ENCODE measurements at places on chromosomes 16 and 17. TPM values are rescaled to one million over a fixed set of nuclear protein-coding genes. Genes with fewer than 3 reads are reported as not detected.

DNA sequence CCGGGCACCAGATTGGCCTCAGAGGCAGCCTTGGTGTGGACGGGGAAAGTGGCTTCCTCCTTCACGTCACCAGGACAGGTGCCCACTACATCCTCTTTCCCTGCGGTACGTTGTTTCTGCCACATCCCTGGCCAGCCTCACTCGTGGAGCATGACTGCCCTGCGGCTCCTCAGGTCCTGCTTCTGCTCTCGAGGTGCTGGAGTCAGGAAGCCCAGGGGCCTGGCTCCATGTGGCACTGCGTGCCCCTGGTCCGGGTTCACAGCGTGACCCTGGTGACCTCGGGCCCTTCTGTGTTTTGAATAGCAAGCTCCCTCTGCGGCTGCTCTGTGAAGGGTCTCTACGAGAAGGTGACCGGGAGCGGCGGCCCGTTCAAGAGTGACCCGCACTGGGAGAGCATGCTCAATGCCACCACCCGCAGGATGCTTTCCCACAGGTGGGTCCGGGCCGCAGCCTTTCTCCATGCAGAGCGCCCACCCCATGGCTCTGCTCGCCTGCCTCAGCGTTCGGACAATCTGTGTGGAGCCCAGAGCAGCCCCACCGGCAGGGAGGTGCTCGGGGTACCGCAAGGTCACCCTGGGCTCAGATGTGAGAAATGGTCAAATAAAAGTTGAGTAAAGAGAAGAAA, 13.5 kb downstream of the RGS11 start:
- DNase-seq, result no peak

DNA sequence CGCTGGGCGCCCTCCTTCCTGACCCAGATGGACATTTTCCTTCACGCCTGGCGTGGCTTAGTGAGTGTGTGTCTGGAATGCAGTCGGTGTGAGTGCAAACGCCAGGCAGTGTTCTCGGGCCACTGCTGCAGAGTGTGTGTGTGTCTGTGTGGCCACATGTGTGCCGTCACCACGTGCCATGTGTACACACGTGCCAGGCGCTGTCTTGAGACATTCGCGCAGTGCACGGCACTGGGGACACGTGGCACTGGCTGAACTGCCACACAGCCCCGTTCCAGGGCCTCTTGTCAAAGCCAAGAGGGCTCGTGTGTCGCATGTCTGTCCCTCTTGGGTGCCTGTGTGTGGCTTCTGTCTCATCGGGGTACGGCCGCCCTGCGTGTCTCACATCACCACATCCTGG, 28.8 kb downstream of the MAPK8IP3 start:
- DNase-seq, result no peak

The ATPAF2 gene
- total RNA-seq, result 17.0 TPM

DNA sequence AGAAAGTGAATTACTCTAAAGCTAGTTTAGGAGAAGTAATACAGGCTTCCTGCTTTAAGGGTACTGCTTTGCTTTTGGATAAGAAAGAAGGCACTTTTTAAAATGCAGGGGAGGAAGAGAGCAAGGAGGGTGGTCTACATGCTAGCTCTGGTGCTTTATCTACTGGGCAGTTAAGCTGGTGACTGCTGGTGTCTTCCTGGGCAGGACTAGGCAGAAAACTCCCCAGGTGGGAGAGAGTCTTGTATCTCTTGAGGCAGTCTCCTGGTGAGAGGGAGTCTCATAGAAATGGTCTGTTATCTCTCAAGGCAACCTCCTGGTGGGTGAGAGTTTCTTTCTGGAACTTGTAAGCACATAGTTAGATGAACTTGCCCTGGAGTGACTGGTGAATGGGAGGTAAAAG, 953.9 kb upstream of the GOT2 start:
- no peak for DNase-seq

DNA sequence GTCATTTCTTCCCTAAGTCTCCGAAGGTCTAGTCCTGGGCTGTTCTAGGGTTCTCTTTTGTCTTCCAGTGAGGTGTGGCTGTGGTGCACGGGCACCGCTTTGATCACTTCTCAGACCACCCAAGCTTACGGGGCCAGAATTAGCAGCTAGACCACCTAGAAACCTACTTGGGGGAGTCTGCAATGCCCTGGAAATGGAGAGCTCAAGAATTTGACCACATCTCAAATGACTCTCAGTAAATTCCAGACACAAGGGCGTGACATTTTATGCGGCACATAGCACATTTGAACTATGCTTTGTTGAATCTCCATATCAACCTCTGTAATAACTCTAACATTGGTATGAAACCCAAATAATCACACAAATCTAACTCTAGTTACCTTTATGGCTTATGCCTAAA, 24.9 kb downstream of the TRIM16 start:
- no peak for DNase-seq

DNA sequence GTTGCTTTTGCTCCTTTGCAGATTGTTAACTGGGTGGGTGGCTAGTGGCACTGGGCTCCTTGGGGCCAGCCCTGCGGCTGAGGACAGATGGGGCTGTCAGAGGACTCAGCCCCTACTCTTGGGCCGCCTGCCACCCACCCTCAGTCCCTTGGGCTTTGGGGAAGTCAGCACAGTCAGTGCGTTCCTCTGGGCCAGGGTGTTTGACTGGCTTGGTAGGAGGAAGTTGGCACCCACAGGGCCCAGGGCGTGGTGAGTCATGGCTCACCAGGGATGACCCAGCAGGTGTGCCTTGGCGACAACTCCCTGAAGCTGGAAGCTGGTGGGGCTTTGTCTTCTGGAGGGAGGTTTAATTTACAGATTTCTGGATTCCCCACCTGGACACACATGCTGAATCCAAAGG, 32.4 kb downstream of the HAPSTR1 start:
- no peak for DNase-seq

DNA sequence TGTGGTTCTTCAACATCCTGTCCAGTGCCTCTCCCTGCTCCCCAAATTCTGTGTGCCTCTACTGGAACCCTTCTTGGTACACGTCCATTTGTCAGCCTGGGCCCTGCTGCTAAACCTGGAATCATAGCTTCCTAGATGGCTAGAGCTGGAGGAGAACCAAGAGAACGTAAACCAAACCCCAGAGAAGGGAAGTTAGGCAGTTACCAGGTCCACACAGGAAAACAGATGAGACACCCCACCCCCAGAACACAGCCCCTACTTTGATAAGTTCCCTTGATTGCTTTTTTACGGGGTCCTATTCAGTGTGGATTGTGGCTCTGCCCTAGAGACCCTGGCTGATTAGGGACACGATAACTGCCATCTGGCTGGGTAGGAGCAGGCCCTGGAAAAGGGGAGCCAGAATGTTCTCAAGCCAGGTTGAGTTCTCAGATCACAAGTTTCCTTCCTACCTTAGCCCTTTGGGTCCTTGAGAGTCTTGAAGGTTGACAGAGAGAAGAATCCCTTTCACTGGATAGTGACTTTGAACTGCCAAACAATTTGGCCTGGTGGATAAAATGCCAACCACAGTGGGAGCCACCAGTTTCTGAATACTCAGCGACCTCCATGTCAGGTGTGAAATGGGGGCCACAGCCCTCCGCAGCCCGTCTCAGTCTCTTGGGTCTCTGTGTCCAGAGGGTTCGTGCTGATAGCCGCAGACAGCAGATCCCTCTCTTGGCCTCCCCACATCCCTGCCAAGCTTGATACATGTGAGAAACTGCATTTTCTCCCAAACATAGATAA, 7.9 kb downstream of the TBX4 start:
- no peak for DNase-seq

DNA sequence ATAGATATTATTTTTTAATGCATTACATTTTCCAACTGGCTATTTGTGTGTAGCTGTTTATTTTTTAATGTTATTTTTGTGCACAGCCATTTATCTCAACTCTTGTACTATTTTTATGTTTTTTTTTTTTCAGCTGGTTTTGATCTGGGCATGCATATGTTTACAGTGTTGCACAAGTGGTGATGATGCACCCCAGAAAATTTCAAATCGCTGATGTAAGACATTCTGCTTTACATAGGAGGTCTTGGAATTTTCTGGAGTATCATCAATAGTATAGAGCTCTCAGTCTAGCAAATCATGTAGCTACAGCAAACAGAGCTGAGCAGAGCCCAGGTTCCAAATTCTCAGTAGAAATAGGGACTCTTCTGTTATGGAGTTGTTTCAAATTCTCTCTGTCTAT, 30.2 kb downstream of the CACNG5 start:
- DNase-seq, result peak; percentile 44

The OR4D1 gene
- not detected for total RNA-seq

The ORC6 gene
- total RNA-seq, result 13.3 TPM

The ITGAE gene
- total RNA-seq, result 23.3 TPM

GRCh38 chr16:6548507-6548906, 784.1 kb upstream of the RBFOX1 start:
- no peak for DNase-seq

The NRN1L gene
- not detected for total RNA-seq

The PLA2G10 gene
- not detected for total RNA-seq

DNA sequence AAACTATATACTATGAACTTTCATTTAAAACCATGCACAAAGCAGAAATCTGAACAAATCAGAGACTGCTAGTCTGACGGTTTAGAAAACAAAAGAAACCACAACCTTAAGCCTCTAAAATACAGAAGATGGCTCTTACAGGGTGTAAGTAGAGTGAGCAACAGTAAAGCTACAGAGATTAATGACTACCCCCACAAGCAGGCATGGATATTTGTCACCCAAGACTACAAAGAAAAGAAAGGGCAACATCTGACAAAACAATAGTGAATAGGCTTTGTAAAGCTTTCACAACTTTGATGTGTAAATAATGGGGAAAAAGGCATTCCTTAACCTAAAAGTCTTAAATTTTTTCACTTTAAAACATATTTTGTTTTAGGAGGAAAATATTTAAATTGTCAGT, 75.0 kb downstream of the SPAG9 start:
- DNase-seq, result peak; percentile 43

The RHBDF1 gene
- total RNA-seq, result 61.7 TPM

DNA sequence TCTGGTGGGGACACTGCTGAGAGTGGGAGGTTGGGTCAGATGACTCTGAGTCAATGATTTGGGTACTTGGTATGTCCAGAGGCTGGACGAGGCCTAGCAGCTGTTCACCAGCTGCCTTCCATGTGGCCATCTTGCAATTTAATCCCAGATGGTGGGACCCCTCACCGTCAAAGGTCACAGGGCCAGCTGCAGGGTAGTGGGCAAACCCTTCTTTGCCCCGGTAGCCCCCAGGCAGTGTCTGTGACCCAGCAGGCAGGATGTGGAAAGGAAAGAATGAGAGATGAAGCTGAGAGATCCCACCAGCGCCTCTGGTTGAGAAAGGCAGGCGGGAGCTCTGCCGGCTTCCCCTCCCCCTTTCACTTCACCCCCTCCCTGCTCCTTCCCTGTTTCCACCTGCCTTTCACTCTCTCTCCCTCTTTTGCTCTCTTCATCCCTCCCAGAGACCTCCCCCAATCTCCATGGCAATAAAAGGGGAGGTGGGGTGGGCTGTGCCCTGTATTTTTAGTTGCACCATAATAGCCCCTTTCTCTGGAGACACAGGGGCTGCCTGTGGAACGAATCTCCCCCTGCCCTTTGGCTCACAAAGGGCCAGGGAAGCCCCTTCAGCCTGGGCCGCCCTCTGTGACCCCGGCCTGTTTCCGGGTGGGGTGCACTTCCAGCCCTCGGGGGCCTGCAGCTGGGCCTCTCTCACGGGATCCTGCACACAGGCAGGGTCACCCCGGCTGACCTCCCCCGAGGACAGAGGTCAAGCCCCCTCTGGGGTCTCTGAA, 20.2 kb downstream of the CDK5RAP3 start:
- DNase-seq, result peak; percentile 23

GRCh38 chr17:11369575-11369974, 128.6 kb downstream of the SHISA6 start:
- no peak for DNase-seq

- DNase-seq, result peak; percentile 64
Observed at GRCh38 chr17:74601944-74602572, 10.0 kb upstream of the CD300LD start.

- no peak for DNase-seq
Observed at GRCh38 chr16:70257391-70257790, 5.7 kb upstream of the EXOSC6 start.

The ATP2A3 gene
- total RNA-seq, result not detected

The CRAMP1 gene
- total RNA-seq, result 6.3 TPM

GRCh38 chr16:76634847-76635697, 357.9 kb downstream of the CNTNAP4 start:
- no peak for DNase-seq

GRCh38 chr16:75045424-75045823, 46.6 kb downstream of the ZNRF1 start:
- DNase-seq, result no peak

- no peak for DNase-seq
Observed at GRCh38 chr16:8137606-8138005, 452.7 kb downstream of the TMEM114 start.

DNA sequence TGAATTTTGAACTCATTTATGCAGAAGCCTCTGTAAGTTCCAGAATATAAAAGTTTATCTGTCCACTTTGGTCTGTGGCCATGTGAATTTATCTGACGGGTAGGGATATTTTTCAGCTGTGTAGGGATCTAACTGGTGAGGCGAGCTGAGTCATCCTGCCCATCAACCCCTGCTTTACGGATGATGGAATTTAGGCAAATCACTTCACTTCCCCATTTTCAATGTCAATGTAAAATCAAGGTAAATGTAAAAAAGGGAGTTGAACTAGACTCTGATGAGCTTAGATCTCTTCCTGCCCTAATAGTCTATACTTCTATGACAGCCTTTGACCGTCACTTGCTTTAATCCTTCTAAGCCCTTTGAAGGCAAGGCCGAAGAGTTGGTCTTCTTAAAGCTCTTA, 2.6 kb downstream of the SLC16A6 start:
- DNase-seq, result no peak

- DNase-seq, result no peak
Observed at GRCh38 chr16:48128769-48129168, 27.0 kb downstream of the ABCC12 start.

The FAM171A2 gene
- 4.6 TPM for total RNA-seq

The PRDM7 gene
- total RNA-seq, result not detected

DNA sequence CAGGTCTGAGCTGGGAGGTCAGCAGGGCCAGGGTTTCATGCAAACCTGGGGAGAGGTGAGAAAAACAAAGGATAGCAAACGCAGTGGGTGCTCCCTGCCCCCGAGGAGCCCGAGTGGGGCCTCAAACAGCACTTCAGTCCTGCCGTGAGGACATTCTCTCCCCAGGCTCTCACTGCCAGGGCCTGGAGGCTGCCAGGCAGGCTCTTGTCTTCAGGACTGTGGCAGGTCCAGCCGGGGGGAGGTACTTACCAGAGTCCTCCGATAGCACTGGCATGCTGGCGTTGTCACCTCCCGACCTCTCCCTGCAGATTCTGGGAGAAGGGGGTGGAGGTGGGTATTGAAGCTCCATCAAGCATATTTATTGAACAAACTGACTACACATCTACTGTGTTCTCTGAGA, 1.3 kb downstream of the MPP3 start:
- no peak for DNase-seq

The SOX9 gene
- total RNA-seq, result 13.8 TPM

- peak; percentile 48 for DNase-seq
Observed at GRCh38 chr17:59561042-59561441, 4.4 kb upstream of the DHX40 start.

DNA sequence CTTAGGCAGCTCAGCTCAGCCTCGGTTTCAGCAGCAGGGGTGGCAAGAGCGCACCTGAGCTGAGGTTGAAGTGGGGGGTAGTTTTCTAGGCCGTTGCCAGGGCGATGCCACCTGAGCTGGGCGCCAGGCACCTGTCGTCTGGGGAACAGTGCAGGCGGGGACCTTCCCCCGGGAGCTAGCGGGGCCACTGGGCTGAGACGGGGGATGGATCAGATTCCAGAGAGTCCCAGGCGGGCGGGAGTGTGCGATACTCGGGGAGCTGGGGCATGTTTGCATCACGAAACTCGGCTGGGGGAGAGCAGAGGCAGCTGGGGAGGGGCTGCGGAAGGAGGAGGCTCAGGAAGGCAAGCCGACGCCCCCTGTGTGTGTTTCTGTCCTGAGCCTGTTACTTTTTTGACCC, 477 bp upstream of the CLDN9 start:
- DNase-seq, result no peak

GRCh38 chr16:19130852-19131824, 17.4 kb downstream of the ITPRIPL2 start:
- DNase-seq, result peak; percentile 75

Measured in GM23248 (cell line).